ENCODE measurements at places on chromosomes 6 and 20.

GRCh38 chr6:33029328-33030184, 20.2 kb upstream of the HLA-DOA start:
- no peak for DNase-seq

- DNase-seq = no peak
These were observed 56.0 kb downstream of the ISM1 start for GRCh38 chr20:13276945-13277541.

DNA sequence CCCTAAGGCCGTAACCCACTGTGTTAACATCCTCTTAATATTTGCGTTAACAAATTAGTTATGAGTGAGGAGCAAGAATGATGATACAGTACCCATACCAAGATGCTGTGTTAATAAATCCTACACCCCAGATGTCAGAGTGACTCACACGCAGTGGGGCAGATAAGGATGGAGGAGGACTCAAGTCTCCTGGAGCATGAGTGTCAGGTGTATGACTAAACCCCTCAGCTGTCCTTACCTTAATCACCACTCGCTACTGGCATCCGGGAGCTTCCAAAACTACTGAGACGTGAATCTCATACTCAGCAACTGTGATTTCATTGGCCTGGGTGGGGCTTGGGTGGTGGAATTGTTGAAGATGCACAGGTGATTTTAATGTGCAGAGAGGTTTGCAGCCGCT, 131.3 kb upstream of the MTHFD1L start:
- no peak for DNase-seq

DNA sequence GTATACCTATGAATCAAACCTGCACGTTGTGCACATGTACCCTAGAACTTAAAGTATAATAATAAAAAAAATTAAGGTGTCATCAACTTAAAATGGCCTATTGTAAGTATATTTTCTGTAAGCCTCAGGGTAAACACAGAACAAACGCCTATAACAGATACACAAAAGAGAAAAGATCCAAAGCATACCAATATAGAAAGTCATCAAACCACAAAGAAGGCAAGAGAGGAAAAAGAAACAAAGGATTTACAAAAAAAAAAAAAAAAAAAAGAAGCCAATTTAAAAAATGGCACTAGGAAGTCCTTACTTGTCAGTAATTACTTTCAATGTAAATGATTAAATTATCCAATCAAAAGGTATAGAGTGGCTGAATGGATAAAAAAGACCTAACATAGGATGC, 24.6 kb upstream of the ASF1A start:
- no peak for DNase-seq

GRCh38 chr6:31011153-31011552, 879 bp downstream of the MUC22 start:
- DNase-seq = no peak

- DNase-seq = no peak
These were observed 6.6 kb downstream of the SLC22A1 start for GRCh38 chr6:160128125-160128683.

DNA sequence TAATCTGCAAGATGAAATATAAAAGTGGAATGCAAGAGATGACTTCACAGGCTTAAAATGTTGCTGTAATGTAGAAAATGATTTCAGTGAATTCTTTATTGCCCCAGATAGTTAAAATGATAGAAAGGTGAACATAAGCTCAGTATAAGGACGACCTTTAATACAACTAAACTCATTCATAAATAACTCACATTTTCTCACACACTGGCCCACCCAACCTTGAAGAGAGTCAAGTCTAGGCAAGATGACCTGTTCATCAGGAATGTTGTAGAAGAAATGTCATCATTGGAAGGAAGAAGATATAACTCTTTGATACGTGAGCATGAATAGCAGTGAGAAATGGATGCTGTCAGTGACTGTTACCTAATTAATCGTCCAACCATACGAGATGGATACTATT, 111.1 kb upstream of the SASH1 start:
- DNase-seq = no peak

DNA sequence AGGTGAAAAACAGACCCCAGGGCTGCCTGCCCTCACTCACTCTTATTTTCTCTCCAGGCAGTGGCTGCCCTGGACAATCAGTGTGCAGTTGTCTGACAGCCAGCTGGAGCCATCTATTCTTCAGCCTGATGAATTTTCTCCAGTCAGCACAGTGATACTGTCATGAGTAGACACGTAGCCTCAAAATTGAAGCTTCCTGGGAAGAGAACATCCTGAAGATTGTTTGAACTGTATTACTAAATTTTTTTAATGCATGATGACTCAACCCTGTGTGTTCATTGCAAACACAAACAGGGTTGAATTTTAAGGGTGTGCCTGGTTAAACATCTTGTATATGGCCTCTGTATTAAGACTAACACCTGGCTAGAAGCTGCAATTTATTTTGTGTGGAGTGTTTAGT, 49.8 kb upstream of the STXBP5 start:
- no peak for DNase-seq

DNA sequence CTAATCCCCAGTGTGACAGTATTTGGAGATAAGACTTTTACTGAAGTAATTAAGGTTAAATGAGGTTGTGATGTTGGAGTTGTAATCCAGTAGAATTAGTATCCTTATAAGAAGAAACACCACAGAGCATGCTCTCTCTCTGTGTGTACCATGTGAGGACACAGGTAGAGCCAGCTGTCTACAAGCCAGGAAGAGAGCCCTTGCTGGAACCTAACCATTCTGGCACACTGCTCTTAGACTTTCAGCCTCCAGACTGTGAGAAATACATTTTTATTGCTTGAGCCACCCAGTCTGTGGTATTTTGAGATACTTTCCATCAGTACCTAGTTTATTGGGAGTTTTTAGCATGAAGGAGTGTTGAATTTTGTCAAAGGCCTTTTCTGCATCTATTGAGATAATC, 110.2 kb downstream of the PHF3 start:
- DNase-seq = no peak

DNA sequence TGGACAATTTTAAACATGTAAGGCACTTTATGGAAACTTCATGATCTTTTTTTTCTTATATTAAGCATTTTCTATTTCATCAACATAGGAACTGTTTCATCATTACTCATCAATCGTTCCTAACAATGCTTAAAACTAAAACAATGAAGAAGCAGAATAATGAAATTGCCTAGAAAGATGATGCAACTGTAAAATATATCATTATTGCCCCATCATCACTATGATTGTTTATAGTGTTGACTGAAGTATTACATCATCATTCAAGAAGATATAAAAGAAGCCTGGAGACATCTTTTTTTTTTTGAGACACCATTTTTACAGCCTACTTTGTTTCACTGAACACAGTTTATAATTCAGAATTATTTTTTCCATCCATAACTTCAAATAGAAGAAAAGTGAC, 147.2 kb downstream of the TRDN start:
- no peak for DNase-seq

- DNase-seq = peak; percentile 69
These were observed 12.5 kb downstream of the SESN1 start for GRCh38 chr6:109082188-109082577.

GRCh38 chr6:168107191-168107983, 28.4 kb upstream of the FRMD1 start:
- DNase-seq = no peak

DNA sequence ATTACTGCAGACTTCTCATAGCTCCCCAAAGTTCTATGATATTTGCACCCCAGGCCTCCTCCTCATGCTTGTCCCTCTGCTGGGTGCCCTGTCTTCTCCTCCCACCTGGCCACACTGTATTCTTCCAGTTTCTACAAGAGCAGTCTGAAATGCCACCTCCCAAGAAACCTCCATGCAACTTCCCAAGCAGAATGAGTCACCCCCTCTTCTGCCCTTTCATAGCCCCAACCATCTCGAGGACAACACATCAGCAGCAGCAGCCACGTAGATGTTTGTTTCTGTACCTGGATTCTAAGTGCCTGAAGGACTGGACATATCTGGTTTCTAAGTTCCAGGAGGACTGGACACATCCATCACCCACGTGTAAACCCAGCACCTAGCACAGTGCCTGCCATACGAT, 6.6 kb upstream of the ULBP2 start:
- DNase-seq = no peak

DNA sequence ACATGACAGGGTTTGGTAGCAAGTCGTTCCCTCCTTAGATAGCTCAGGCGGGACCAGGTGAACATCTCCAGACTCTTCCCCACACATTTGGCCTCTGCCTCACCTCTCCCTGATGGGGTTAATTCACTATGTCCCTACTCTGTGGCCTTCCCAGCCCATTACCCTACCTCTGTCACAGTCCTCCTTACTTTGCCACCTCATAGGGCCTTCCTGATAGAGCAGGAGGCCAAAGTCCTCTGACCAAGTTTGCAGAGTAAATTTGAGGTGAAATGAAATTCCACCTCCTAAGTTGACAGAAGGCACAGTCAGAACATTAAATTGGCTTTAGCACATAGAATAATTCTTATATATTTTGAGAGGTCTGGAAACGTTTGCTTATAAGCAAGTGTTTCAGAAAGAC, 53.1 kb upstream of the ARMC2 start:
- DNase-seq = no peak

GRCh38 chr6:68651011-68651985, 16.2 kb downstream of the ADGRB3 start:
- DNase-seq = no peak

GRCh38 chr20:63908008-63908682, 13.2 kb downstream of the DNAJC5 start:
- no peak for DNase-seq

DNA sequence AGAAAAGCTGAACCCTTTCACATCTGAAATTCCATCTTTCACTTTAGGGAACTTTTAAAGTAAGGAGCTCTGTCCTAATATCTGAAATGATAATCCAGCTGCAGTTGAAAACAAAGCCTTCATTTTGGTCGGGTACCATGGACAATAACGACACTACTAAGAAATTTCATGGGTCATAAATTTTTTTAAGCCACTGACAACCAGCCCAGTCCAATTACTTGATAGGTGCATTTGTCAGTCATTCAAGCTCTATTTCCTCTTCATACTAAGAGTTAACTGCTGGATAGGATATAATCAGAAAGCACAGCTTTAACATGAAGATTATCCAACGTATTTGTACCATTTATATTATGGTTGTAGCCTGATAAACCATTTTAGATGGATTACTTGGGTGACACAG, 52.5 kb downstream of the MMUT start:
- DNase-seq = no peak

GRCh38 chr20:9287826-9288225, 218.9 kb downstream of the PLCB4 start:
- no peak for DNase-seq

DNA sequence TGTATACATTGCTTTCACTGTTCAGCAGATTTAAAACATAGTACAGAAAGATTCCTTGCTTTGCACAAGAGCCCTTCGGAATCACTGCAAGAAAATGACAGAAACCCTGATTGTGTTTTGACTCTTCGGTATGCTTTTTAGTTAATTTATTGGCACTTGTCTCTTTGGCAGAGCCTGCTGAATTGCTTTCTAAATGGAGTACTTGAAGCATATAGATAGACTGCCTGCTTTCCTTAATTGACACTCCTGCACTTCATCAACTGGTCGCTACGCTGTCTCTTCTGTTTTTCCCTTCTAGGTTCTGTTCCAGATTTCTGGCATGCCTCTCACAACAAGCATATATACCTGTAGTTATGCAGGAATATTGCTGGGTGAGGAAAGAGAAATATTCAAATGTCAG, 22.4 kb upstream of the RBM24 start:
- DNase-seq = no peak

- DNase-seq = no peak
These were observed 280.9 kb downstream of the CDH26 start for GRCh38 chr20:60238992-60239660.

DNA sequence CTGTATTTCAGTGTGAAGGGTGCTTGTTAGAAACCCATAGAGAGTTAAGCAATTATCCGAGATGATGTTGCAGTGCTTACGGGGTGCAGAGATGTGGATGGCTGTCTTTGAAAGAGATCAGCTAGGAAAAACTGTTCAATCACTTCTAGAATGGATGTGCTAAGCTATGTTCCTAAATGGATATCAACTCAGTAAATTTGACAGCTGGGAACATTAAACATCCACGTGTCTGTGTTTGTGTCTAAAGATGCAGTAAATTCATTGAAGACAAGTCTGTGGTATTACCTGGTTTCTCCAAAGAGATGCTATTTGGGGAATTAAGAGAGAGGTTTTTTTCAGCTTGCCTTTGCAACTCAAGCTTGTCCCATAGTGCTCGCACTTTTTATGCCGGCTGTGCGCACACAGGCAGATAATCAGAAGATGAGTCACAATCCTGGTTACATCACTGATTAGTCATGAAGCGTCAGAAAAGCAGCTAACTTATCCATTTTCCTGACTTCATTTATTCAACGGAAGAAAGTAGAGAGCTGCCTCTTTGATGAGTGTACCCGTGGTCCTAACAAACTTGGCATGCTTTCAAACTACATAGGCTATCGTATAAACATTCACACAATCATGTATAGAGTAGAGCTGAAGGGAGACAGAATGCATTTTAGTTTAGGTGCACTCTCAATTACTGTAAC, 691.7 kb upstream of the SLC35B3 start:
- no peak for DNase-seq

- DNase-seq = no peak
These were observed 19.0 kb upstream of the EXOC2 start for GRCh38 chr6:711925-712324.

DNA sequence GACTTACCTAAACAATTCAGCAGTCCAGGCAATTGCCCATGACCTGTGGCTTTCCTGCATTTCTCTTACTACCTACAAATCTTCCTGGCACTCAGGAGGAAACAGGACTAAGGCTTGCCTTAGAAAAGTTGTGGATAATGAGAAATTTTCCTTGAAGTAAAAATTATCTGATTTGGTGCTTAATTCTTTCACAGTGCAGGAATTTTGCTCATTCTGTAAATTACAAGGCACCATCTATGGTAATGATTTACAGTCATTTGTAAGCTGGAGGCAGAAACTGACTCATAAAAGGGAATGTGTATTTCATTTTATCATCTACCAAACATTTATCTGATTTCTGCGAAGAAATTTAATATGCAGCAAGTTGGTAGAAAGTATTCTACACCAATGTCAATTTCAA, 211.5 kb upstream of the FKBP1C start:
- DNase-seq = no peak

DNA sequence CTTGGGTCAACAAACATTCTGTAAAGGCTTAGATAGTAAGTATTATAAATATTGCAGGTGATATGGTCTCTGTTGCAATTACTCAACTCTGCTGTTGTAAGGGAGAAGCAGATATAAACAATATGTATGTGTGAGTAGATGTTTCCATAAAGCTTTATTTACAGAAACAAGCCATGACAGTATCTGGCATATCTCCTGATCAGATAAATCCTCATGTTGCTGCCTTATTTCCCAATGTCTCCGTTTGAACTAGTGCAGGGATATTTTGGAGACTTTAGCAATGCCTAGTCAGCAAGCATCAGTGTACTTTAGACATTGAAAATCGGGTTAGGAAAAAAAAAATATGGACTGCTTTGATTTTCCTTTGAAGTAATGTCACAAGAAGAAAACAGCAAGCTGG, 96.1 kb downstream of the LAMA2 start:
- no peak for DNase-seq

GRCh38 chr6:2545383-2546038, 205.2 kb downstream of the MYLK4 start:
- DNase-seq = no peak
